SJSA1 (cell line): ENCODE measurements at places on chromosomes 12 and 14. TPM values are rescaled to one million over a fixed set of nuclear protein-coding genes. Genes with fewer than 3 reads are reported as not detected.

GRCh38 chr14:69135133-69135532 is 17.8 kb downstream of the DCAF5 start:
- no peaks in the 10 kb centered on the region for H3K36me3 ChIP-seq
- peaks cover 29% of the 10 kb centered on the region for H3K4me1 ChIP-seq
- no peak overlapping the region for H3K4me3 ChIP-seq

DNA sequence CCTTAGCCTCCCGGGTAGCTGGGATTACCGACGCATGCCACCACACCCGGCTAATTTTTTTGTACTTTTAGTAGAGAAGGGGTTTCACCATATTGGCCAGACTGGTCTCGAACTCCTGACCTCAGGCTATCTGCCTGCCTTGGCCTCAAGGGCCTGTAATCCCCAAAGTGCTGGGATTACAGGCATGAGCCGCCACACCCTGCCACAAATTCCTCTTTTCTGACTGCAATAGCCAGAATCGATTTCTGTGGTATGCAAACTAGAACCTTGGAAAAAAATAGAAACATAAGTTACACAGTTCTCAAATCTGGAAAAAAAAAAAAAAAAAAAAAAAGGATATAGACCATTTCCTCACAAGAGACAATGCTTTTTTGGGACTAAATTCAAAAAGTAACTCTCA is 184.6 kb upstream of the EGLN3 start:
- DNase-seq, result no peak
- no peak overlapping the region for H3K27ac ChIP-seq
- H3K4me3 ChIP-seq, result no peak overlapping the region
- peaks cover 9% of the 10 kb centered on the region for H3K4me1 ChIP-seq
- no peaks in the 10 kb centered on the region for H3K36me3 ChIP-seq

DNA sequence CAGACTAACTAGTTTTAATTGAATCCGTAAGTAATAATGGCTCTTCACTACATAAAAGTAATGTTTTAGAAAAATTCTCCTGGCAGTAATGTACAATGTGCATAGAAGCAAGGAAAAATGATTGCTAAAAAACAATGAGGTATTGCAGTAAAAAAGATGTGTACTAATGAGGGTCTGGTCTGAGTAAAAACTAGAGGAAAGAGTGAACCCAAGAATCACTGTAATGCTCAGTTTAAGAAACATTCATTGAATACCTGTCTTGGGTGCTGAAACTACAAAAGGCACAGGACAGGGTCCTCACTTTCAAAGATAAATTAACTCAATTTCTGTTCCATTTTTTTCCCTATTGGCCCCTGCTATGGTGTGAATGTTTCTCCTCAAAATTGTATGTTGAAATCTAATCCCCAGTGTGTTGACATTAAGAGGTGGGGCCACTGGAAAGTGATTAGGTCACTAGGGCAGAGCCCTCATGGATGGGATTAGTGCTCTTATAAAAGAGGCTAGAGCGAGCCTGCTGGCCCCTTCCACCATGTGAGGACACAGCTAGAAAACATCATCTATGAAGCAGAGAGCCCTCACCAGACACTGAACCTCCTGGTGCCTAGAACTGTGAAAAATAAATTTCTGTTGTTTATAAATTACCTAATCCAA is 51.6 kb downstream of the RPS6KA5 start:
- no peaks in the 10 kb centered on the region for H3K27me3 ChIP-seq
- H3K4me1 ChIP-seq, result no peaks in the 10 kb centered on the region
- DNase-seq, result no peak
- no peak overlapping the region for H3K27ac ChIP-seq
- H3K4me3 ChIP-seq, result no peak overlapping the region

- no peaks in the 10 kb centered on the region for H3K4me1 ChIP-seq
- H3K36me3 ChIP-seq, result peaks cover 86% of the 10 kb centered on the region
- no peaks in the 10 kb centered on the region for H3K27me3 ChIP-seq
- no peak for DNase-seq
- H3K27ac ChIP-seq, result no peak overlapping the region
Measured at GRCh38 chr12:123258593-123258992, 13.1 kb downstream of the CDK2AP1 start.

GRCh38 chr14:33386781-33387180 is 448.1 kb downstream of the NPAS3 start:
- no peaks in the 10 kb centered on the region for H3K36me3 ChIP-seq
- H3K4me1 ChIP-seq, result no peaks in the 10 kb centered on the region
- DNase-seq, result no peak
- no peaks in the 10 kb centered on the region for H3K27me3 ChIP-seq

DNA sequence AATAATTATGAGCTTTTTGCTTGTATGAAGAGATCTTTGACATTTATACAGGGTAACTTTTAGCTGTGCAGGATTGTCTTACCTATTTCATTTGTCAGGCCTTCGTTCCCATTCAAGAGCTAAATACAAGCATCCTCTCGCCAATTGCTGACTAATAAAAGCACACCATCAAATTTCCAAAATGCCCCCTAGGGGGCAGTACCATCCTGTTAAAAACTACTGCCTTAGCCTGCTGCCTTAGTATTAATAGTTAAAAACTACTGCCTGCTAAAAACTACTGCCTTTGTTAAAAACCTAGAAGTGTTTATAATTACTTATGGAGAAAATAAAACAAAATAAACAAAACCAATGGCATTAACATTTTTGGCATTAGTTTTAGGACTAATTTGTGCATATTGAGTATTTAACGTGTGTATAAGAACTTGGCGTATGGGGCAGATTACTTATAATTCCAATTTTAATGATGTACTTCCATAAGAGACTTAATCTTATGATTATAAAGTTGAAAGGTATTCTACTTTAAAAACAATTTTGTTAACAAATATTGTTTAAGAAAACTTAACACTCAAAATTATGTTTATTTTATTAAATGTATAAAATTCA is 3.0 kb upstream of the IFI27L2 start:
- no peaks in the 10 kb centered on the region for H3K27me3 ChIP-seq
- H3K36me3 ChIP-seq, result peaks cover 3% of the 10 kb centered on the region
- H3K4me1 ChIP-seq, result no peaks in the 10 kb centered on the region
- no peak overlapping the region for H3K27ac ChIP-seq

SERPINA5 gene
- total RNA-seq, result 0.42 TPM in 1 of 2 replicates, not detected in the other

TESPA1 gene
- total RNA-seq, result 0.05 TPM in 1 of 2 replicates, not detected in the other

DNA sequence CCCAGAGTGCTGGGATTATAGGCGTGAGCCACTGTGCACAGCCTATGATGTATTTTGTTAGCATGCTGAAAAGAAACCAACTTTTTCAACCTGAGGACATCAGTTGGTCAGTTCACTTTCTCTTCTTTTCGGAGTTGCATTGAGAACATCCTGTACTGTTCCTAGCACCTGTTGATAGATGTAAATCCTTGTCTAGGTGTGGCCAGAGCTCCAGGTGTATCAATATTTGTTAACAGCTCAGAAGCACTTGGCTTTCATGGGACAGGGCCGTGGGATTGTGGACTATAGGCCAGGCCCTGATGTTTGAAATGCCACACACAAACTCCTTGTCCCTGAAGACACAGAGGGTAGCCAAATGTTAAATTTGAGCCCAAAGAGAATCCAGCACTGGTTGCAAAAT is 14.9 kb downstream of the HCAR2 start:
- H3K4me1 ChIP-seq, result no peaks in the 10 kb centered on the region
- DNase-seq, result no peak
- no peak overlapping the region for H3K4me3 ChIP-seq

DNA sequence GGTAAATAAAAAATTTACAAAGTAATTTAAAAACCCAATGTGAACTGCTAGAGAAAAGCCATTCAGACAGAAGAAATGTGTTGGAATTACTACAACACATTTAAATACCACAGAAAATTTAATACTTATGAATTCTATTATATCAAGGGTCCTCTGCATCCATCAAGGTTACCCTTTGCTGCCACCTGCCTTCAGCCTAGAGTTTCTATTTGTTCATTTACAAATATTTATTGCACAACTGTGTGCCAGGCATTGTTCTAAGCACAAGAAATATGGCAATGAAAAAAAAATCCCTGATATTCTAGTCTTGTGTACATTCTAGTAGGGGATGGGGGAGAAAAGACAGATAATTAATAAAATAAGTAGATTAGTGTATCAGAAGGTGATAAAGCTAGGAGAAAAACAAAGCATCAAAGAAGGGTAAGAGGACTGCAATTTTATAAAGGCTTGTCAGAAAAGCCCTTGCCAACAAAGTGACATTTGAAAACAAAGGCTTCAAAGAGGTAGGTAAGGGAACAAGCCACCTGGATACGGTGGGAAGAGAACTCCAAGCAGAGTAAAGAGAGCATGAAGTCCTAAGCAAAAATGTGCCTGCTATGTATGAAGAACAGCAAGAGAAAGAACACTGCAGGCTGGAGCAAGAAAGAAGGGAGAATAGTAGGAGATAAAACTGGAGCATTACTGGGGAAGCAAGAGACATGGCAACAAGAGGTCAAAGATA is 59.1 kb upstream of the SLC6A13 start:
- H3K36me3 ChIP-seq, result peaks cover 91% of the 10 kb centered on the region
- no peaks in the 10 kb centered on the region for H3K4me1 ChIP-seq
- DNase-seq, result no peak
- H3K27ac ChIP-seq, result no peak overlapping the region

- peaks cover 24% of the 10 kb centered on the region for H3K4me1 ChIP-seq
- peak overlapping the region; percentile 89 for H3K4me3 ChIP-seq
- DNase-seq, result no peak
- H3K27me3 ChIP-seq, result peaks cover 6% of the 10 kb centered on the region
- peak overlapping the region; percentile 53 for H3K27ac ChIP-seq
Measured at GRCh38 chr12:107760207-107760808, 629 bp downstream of the PRDM4 start.
